ENCODE measurements at places on chromosomes 7 and 10.

DNA sequence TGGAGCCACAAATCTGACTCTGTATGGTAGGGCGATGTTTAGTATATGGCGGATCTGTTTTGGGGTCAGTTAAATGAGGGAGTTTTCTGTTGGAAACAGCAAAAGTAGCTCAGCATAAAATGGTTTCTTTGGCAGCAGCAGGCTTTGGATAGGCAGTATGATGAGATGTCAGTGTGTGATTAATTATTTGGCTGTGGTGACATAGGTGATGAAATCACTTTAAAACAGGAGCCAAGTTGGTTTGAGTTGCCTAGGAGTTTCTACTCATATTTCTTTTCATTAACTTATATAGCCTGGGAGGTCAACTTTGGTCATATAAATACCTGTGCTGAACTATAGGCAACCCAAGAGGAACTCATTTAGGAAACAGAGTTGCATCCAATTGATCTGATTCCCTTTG is 291.2 kb downstream of the LRMDA start:
- no peak for DNase-seq

GRCh38 chr7:44368885-44369284 is 43.5 kb upstream of the CAMK2B start:
- no peak for DNase-seq

DNA sequence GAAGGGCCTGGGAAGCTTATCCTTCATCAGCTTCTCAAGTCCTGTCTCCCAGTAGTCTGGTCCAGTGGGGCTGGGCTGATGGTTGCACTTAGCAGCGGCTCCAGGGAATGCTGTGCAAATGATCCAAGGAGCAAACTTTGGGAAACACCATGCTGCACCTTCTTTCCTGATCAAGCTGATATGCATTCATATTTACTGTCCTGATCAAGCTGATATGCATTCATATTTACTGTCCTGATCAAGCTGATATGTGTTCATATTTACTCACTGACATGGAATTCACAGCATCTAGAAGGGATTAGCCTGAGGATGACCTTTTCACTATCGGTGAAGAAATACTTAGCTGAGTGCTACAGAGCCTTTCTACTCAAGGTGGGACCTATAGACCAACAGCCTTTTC is 330.7 kb downstream of the BMPER start:
- no peak for DNase-seq

- no peak for DNase-seq
Observed at GRCh38 chr10:72275351-72276012, 1.8 kb downstream of the DDIT4 start.

- no peak for DNase-seq
Observed at GRCh38 chr10:98023024-98023423, 7.4 kb downstream of the CRTAC1 start.

DNA sequence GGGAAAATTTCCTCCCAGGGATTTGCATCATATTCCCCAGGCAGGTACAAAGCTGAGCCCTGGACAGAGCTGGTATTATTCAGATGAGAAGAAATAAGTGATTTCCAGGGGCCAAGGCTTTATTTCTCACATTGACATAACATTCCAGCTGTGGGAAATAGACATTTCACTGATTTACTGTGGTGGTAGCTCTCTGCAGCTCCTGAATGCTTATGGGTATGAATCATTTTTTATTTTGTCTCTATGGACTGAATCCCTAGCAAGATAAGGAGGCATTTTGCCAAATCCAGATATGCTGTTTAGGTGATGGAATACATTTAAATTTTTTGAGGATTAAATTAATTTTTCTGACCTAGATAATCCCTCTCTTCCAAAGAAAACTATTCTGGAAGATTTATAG is 97.9 kb downstream of the MTPN start:
- no peak for DNase-seq

GRCh38 chr10:87630171-87630570 is 29.5 kb upstream of the PAPSS2 start:
- DNase-seq: no peak

DNA sequence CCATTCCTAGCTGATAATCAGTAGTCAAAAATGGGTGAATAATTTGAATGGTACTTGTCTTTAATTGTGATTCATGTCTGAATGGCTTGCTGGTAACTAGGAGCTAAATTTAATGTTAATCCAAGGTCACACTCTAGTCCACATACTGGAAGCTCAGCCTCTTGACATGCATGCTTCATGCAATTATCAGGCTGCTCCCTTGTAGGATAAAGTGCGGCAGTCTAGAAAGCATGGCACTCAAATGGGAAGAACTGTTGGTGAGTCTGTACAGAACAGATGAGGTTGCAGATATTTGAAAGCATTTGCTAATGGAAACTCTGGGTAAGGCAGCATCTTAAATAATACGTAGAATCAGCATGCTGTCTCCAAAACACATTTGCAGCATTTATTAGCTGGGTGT is 499.4 kb downstream of the AUTS2 start:
- no peak for DNase-seq

GRCh38 chr7:4074407-4074806 is 607.7 kb upstream of the FOXK1 start:
- DNase-seq: no peak

DNA sequence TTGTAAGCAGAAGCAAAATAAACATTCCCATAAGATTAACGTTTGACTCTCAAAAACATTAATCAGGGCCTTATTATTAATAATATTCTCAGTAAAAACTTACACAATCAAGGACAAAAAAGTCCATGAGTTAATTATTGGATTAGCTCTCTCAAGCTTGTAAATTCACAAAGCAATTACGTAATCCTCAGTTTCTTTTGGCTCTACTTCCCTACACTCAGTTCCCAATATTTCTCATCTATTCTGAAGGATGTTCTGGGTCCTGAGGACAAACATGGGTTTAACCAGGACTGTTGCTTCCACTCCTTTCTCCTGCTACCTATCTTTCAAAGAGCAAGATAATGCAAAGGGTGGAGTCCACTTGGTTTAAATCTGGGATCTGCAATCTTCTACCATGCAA is 15.1 kb downstream of the FBXL13 start:
- no peak for DNase-seq

- no peak for DNase-seq
Observed at GRCh38 chr10:129194181-129194870, 272.7 kb upstream of the MGMT start.

- DNase-seq: no peak
Observed at GRCh38 chr7:74269757-74270277, 15.6 kb upstream of the RFC2 start.

- no peak for DNase-seq
Observed at GRCh38 chr10:5668429-5668828, 2.0 kb upstream of the ASB13 start.

DNA sequence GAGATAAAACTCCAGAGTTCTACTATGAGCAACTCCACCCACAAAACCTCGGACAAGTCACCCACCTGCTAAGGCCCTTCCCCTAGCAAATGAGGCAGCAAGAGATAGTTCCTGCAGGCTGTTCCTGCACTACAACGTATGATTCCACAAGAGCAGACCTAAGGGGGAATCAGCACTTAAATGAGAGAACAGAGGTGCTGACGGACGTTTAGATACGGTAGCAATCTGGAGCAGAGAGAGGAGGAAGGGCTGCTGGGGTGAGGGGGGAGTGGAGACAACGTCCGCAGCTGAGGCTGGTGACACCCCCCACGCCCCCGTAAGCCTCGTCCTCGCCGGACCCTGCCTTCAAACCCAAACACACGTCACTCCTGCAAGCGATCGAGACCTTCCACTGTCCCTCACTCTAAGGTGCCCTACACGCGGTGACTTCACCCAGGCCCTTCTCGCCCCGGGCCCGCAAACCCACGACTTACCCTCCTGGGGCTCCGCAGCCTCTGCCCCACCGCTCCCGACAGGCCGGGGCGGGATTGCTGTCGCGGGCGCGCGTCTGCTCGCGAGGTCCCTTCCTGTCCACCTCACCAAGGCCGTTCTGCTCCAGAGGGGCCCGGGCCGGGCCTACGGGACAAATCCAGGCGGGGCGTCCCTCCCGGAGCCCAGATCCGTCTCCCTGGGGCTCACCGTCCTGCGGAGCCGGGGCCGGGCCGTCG is 635 bp downstream of the ZNF12 start:
- DNase-seq: peak; percentile 32

DNA sequence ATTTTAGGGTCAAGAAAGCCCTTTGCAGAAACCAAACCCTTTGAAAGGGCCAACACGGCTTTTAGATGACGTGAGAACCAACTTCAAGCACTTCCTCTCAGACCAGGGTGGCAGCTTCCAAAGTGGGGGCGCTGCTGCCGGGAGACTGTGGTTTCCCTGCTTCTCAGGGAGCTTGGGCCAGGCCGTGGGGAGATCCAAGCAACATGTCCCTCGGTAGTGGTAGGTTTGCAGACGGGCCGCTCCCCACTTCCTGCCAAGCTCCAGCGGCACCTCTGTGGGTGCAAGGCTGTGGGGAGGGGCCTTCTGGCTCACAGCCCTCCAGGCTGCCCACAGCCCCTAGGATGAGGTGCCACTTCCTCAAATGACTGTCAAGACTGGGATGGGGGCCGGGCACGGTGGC is 132.4 kb downstream of the FAM53B start:
- DNase-seq: no peak
